NCI-H1930 (cell line): ENCODE measurements at places on chromosomes 3 and 15.

- no peak for DNase-seq
Observed at GRCh38 chr3:153927107-153927506, 194.1 kb upstream of the ARHGEF26 start.

- no peak for DNase-seq
Observed at GRCh38 chr3:153219146-153219545, 57.1 kb downstream of the RAP2B start.

GRCh38 chr3:170644711-170645110 is 58.8 kb upstream of the SLC7A14 start:
- DNase-seq, result no peak

- no peak for DNase-seq
Observed at GRCh38 chr3:9208605-9209152, 40.8 kb downstream of the SRGAP3 start.

- no peak for DNase-seq
Observed at GRCh38 chr15:77239882-77240608, 169.1 kb upstream of the TSPAN3 start.

DNA sequence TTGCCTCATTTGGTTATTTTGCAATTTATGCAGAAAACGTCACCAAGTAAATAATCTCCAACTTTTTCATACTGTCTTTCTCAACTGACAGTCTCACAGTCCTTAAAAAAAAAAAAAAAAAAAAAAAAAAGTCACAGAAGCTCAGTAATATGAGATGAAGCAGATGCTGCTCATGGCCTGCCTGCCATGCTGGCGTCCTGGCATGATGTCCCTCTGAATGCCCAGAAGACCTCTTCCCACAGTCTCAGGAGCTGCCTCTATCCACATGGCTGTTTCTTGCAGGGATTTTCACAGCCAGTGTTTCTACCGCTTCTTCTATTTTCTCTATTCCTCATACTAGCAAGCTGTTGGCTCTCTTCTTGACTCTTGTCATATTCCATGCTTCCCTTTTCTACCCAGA is 87.7 kb downstream of the TGFBR2 start:
- no peak for DNase-seq

DNA sequence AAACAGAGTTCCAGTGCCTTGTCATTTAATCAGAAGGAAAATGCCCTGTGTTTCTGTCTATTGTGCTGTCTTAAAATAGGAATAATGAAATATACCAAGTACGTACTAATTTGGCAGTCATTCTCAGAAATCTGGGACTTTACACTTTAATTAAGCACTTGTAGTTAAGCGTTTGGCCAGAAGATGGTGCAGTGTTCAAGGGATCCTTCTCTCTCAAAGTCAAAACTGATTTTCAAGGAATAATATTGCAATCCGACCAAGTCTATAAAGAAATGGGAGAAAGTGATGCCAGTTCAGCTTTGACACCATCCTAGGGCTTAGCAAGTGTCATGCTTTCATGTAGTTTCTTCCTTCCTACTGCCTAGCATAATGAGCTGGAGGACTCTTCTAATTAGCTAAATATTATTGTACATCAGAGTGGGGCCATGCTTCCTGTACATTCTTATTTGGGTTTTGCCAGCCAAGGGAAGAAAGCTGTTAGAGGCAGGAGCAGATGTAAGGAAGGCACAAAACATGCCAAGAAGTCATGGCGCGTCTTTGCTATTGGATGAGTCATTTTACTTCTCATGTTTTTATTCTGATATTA is 64.8 kb downstream of the SAMMSON start:
- DNase-seq, result no peak

DNA sequence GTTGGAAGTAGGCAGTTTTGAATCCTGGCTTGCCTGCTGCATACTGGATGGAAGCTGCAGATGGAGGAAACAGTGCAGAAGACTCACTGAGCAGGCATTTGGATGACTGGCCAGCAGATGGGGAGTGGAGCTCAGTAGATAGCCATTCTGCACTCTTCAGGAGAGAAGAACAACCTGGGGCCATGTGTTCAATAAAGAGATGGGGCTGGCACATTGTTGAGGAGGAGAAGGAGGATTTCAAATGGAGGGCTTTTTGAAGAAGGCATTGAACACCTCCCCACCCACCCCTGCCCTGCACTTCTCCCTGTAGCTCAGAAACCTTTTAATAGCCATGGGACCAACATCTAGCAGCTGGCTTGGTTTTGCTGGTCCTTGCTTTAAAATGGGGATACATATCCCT is 109.8 kb downstream of the CACNA1D start:
- DNase-seq, result no peak

- DNase-seq, result no peak
Observed at GRCh38 chr15:26083457-26083856, 220.3 kb upstream of the ATP10A start.

GRCh38 chr3:192920411-192920810 is 2.8 kb upstream of the MB21D2 start:
- no peak for DNase-seq

DNA sequence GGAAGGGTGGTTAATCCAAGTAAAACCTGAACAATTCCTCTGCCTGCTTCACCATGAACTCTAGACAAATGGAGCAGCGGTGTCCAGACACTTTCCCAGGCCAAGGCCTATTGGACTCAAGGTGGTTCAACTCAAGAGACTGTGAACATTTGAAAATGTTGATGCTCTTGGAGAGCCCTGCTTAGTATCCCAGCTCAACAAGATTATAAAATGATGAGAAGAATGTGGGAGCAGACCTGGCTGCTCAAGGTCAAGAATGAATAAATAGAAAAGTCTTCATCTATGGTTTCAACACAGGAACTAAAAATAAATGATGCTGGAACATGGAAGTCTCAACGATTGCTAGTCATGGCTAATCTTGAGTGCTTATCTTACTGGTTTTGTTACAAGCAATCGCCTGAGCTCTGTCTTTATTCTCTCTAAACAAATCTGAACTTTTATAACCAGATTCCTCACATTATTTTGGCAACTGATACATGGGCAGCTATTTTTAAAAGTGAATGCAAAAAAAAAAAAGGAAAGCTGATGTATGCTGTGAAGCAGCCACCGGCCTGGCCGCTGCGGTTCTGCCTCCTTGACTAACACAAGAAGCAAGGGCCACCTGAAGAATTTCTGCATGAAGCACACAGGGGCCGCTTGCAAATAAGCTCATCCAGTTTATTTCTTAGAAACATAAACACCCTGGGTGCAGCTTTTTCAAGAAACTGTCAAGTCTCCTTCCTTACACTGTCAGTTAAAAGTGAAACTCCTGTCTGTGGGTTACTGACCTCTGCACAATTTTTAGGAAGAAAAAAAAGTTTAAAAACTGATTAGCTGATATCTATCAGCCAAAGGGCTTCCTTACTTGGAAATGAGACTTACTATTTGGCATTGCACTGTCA is 120.1 kb upstream of the ARHGEF3 start:
- DNase-seq, result no peak

DNA sequence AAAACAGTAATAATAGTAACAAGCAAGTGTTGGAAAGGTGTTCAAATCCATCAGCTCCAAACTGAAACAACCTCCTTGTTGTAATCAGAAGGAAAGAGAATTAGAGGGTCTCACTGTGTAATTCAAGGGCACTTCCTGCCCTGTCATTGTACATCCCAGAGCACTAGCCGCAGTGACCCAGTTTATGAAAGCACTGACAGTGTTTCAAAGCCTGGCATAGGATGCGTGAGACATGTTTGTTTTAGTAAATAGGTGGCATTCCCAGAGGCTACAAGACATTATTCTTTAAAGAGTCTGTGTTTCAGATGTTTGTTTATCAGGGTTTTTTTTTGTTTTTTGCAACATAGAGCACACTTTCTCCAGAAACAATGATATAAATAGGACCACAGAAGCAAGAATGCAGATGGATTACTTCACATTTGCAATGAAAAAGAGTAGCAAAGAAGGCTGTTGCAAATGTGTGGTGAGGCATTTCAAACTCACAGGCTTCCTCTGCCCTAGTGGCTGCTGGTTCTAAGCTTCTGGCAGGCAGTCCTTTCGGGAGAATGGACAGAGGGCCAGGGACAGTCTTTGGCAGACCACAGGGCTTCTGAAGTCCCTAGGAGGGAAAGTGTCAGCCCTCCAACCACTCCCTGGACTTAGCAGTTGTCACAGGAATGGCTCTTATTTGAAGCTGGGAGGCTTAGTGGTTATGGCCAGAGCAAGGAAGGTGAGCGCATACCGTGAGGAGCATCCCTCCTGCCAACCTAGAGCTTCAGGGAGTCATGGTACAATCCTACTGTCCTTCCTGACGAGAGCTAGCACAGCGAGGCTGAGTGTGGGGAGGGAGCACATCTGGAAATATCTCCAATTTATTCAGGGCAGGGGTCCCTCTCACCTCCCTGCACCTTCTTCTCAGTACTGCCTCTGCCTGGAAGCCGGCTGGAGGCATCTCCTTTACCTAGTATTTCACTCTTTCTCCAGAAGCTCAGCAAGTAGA is 31.4 kb upstream of the TIPARP start:
- no peak for DNase-seq
